ENCODE measurements at places on chromosomes 6 and 20. TPM values are rescaled to one million over a fixed set of nuclear protein-coding genes. Genes with fewer than 3 reads are reported as not detected.

DNA sequence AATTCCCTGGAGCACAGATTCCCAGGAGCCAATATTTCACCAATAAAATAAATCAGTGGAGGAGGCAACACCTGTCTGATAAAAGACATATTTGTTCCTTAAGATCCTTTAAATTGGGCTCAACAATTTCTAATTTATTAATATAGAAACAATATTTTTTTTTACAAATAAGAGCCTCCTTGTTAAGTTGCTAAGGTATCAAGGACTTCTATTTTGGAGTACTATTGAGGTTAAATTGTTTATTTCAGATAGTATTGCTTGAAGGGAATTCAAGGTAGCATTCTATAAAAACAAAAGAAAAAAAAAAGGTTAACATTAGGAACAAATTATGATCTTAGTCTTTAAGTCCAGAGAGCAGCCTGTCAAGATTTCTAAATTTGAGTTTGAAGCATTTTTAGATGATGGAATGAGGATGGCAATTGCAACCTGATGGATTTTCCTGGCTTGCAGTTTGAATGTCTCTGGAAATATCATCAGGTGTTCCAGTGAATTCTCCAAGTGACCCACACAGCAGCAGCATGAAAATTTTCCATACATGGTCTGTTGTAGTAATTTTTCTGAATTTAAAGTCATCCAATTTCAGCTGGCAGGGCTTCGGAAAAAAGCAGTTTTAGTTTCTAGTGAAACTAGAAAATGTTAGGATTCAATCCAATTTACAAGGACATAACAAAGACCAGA, 19.3 kb upstream of the NCR2 start:
- DNase-seq = no peak

- DNase-seq = no peak
These were observed 35.1 kb upstream of the TSPYL1 start for GRCh38 chr6:116314878-116315277.

DNA sequence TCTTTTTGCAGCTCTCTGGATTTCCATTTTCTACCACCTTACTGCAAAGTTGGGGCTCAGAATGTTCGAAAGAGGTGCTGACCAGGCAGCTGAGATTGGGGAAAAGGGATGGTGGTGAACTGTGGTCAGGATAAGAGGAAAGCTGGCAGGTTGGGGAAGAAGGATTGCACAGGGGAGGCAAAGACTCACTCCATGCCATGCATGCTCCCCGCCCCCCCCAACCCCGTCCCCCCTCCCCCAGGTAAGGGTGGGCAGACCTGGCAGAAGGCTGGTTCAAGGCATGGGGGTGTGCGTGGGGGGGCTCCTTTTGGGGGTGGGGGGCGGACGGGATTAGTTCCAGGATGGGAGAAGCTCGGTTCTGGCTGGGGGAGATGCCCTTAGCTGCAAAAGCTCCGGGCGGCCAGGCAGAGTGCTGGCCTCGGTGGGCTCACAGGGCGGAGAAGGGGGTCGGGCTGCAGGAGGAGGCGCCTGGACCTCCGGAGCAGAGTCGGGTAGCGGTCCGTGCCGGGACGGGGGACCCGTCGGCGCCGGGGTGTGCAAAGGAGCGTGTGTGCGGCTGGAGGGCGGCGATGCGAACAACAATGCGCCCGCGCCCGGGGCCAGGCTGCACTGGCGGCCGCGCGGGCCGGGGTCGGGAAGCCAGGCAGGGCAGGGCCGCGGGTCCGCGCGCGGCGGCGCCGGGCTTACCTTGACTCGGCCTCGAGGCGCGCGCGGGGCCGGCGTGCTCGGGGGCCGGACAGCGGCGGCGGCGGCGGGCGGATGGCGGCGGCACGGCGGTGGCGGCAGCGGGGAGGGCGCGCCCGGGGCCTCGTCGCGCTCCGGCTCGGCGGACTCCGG, 880 bp downstream of the ADNP start:
- DNase-seq = no peak

- no peak for DNase-seq
These were observed 22.8 kb downstream of the RGS17 start for GRCh38 chr6:153108315-153108714.

DNA sequence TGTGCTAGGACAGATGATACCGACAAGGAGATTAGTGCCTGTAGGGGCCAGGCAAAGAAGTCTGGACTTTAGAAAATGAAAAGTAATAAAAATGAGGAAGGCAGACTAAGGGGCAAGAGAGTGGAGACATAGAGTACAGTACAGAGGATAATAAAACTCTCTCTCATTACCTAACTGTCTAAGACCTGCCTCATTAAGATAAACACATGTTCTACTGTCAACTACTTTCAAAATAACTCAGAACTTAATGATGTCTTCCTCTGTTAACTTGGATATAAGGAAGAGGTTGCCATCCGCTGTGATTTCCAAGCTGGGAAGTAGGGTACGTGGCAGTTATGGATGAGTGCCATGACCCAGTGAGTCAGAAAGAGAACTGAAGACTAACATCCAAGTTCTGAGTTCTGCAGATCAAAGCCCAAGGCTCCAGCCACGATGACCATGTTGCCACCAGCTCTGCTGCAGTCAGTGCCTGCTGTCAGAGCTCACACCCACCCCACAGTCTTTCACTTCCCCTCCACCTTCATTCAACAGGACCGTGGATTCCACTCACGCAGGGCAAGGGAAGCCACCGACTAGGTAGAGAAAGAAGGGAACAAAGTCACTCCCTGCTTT, 81.8 kb downstream of the KIF16B start:
- DNase-seq = peak; percentile 51

- no peak for DNase-seq
These were observed 80.5 kb downstream of the TMEM242 start for GRCh38 chr6:157242791-157243190.

C6orf132 gene
- 5.3 TPM for total RNA-seq

DNA sequence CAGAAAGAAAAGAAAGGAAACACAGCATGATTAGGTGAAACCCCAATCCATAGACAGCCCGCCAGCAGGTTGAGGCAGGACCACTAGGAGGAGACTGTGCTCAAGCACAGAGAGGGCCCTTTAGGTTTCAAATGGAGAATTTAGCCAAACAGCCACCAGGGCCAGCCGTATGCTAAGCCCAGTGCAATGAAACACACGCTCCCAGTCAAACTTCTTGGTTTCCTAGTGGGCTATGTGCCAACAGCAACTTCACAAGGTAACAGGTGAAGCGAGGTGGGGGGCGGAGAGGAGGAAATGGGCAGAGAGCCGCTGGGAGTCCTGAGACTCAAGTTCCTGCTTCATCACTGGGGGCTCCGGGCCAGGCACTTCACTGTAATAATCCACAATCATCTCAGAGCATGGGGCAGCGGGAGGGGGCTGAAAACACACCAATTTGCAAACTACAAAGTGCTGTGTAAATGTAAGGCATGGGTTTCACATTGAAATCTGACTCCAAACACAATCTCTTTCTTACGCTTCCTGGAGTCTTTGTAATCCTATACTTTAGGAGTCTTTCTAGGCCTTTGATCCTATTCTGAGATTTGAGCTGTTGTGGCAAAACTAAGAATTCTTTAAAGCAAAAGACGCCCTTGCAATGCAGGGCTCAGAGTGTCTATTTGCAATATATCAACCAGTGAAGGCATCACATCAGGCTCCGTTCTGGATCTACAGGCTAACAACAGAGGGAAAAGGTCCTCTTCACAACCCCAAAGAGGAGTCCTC, 117.3 kb downstream of the OPRM1 start:
- peak; percentile 12 for DNase-seq

OR2H1 gene
- not detected for total RNA-seq

DNA sequence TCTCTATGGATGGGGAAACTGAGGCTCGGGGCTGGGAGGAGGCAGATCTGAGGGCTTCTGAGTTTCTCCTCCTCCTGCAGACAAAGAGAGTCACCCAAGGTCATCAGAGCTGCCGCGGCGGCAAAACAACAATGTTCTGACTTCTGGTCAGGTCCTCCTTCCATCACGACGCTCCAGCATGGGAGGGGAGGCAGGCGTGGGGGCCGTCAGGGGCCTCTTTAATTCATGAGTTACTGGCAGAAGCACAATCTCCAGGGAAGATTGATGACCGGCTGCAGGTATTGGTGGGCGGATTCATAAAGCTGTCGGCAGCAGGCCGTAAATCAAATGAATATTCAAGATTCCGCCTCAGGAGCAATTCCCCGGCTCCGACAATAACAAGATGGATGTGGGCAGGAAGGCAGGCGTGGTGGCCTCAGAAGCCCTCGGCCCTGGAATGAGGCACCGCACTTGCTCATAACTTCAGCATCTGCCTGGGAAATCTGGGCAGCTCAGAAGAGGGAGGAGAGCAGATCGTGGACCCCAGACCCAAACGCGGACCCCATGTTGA, 19.1 kb downstream of the PCK1 start:
- peak; percentile 16 for DNase-seq

- peak; percentile 78 for DNase-seq
These were observed 189.1 kb downstream of the TBX18 start for GRCh38 chr6:84575264-84575663.

GRCh38 chr20:17650301-17651128, 31.5 kb downstream of the RRBP1 start:
- DNase-seq = no peak

- no peak for DNase-seq
These were observed 173.5 kb downstream of the SCP2D1 start for GRCh38 chr20:18986895-18987580.

- peak; percentile 91 for DNase-seq
These were observed 96.8 kb downstream of the ARMC2 start for GRCh38 chr6:108944707-108945680.

DNA sequence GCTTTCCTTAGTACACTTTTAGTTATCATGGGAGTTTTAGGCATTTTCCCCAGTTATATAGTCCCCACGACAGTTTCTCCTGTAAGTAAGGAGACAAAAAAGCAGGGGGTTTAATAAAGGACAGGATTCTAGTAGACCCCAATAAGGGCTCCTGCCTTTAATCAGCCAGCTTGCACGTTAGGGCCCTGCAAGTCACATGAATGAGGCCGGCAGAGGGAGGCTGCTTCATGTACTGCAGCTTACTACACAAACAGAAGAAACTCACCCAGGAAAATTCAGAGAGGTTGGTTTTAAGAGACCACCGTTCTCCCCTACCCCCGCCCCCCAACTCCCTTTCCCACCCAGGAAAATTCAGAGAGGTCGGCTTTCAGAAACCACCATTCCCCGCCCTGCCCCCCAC, 229.7 kb upstream of the MOCS1 start:
- no peak for DNase-seq

GRCh38 chr6:41071501-41071922, 644 bp downstream of the OARD1 start:
- DNase-seq = no peak

XRN2 gene
- total RNA-seq = 68.2 TPM

DNA sequence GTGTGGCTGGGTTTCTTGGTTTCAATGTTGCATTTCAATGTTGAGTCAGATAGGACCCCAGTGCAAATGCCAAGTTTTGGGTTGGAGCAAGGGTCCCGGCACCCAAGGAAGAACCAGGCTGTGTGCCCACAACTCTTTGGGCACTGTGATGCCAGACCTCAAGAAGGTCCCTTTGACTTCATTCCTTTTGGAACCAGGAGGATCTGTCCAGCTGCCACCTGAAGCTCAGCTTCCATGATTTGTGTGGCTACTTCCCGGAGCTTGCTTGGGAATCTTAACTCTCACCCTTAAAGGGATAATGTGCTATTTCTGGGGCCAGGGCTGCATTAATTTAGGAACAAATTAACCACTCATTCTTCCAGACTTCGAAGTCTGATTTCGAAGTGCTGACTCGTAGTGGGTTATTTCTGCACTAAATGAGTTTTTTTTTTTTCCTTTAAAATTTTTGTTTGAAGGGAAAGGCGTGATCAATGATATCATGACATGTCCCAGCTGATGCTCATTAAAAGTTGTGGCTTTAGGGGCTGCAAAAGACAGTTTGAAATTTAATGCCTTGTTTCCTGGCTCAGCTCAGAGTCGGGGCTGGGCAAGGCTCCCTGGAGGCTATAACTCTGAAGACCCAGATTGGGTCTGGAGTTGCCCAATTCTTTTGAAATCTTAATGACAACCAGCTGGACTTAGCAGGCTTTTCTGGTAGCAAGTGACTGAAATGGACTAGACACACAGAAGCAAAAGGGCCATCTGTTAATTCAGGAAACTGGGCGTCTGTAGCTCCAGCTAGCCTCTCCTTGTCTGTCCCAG, 24.0 kb upstream of the PHACTR3 start:
- no peak for DNase-seq

DNA sequence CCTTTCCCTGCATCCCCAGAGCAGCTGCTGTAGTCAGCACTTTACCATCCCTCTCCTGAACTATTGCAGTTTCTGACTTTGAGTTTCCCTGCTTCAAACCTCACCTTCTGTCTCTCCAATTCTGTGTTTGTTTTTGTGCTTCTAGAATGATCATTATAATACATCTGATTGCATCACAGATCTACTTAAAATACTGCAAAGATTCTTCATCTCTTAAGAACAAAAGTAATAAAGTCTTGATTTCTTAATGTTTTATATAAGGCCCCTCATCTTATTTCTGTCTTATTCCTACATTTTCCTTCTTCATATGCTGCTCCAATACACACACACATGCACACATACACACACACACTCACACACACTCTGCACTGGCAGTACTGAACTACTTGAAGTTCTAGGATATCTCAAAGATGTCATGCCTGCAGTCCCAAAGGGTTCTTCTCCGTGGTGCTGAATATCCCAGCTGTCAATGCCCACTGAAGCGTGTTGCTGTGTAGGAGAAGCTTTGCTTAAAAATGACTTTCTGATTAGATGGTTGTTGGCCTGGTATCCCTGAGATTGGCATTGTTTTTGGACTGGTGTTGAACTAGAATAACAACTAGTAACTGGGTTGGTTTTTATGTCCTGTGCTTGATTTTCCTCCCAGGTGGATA, 97.2 kb downstream of the MAP3K4 start:
- DNase-seq = peak; percentile 30

ASIP gene
- total RNA-seq = not detected

DNA sequence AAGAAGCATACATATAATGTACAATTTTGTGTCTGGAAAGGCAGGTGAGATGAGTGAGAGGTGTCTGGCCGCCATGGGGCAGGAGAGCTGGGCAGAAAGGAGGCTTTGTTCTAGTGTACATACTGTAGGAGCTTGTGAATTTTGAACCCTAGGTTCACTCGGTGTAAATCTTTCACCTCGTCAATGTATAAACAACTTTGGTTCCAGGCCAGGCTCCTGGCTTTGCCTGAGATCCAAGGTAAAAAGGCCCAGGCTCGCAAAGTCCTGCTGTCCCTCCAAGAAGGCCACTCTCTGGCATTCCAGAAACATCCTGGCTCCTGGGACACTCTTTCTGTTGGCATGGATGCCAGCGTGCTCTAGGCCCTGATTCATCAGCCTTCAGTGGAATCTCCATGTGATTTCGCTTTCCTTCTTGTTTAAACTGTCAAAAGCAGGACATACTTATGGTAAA, 7.1 kb upstream of the SLC22A7 start:
- DNase-seq = no peak

GRCh38 chr20:57872816-57873409, 163.1 kb upstream of the PMEPA1 start:
- DNase-seq = no peak

NKX2-4 gene
- not detected for total RNA-seq

GRCh38 chr6:73231986-73232391, 6.7 kb upstream of the KHDC1L start:
- no peak for DNase-seq

GRCh38 chr6:56160489-56160888, 86.9 kb downstream of the COL21A1 start:
- no peak for DNase-seq

CRISP3 gene
- total RNA-seq = not detected

PYGB gene
- total RNA-seq = 206 TPM

GRCh38 chr6:111992851-111993250, 61.1 kb upstream of the CCN6 start:
- no peak for DNase-seq

OTOR gene
- total RNA-seq = not detected

FGD2 gene
- total RNA-seq = not detected

Measured in astrocyte (in vitro differentiated cells and primary cell).